Activated CD8-positive, alpha-beta T cell treated with anti-CD3 and anti-CD28 coated beads for 36 hours (primary cell): ENCODE measurements at places on chromosomes 11 and 22. TPM values are rescaled to one million over a fixed set of nuclear protein-coding genes. Genes with fewer than 3 reads are reported as not detected.

The OR4X2 gene
- total RNA-seq = not detected

The C11orf91 gene
- total RNA-seq = not detected

The PRR33 gene
- 0.16 TPM for total RNA-seq

The OR5A2 gene
- total RNA-seq = not detected

The MYBPC3 gene
- total RNA-seq = not detected

The NLRP6 gene
- 3.3 TPM for total RNA-seq

GRCh38 chr22:20218326-20218872 is 49.7 kb downstream of the RTN4R start:
- H3K27me3 ChIP-seq = peaks cover 4% of the 10 kb centered on the region
- no peaks in the 10 kb centered on the region for H3K4me1 ChIP-seq
- H3K4me3 ChIP-seq = no peak overlapping the region
- H3K36me3 ChIP-seq = no peaks in the 10 kb centered on the region
- no peak for DNase-seq
- no peak overlapping the region for H3K27ac ChIP-seq

DNA sequence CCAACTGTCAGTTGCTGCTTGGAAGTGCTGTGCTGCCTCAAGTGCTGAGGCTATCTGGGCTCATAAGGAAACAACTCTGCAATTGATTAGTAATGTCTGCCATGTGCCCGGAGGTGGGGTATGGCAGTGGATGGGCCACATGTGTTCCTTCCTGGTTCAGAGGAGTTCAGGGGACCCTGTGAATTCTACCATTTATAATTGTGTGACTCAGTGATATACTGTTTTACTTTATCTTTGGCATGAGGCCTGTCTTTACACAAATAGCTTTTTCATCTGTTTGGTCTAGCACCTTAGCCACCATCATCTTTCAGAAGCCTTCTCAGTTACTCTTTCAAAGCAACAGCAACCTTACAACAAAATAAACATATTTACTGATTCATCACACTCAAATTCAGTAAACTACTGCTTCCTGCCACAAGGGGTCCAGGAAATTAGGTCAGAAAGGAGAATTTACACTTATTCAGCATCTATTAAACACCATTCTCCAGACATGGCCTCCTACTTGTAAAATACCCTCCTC is 20.9 kb downstream of the DKK3 start:
- no peaks in the 10 kb centered on the region for H3K36me3 ChIP-seq
- no peak overlapping the region for H3K4me3 ChIP-seq
- peaks cover 3% of the 10 kb centered on the region for H3K27me3 ChIP-seq
- H3K4me1 ChIP-seq = peaks cover 6% of the 10 kb centered on the region

DNA sequence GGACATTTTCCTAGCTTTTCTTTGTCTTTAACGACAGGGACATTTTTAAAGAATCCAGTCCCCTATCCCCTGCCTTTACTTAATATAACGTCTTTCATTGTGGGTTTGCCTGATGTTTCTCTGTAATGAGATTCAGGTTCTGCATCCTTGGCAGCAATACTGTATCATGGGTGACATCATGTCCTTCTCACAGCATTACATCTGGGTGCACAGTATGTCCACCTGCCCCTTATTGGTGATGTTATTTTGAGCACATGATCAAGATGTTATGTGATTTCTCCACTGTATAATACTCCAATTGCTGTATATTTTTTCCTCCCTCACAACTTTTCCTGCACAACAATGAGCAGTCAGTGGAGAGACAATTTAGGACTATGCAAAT is 9.7 kb upstream of the STK33 start:
- H3K4me3 ChIP-seq = no peak overlapping the region
- H3K4me1 ChIP-seq = no peaks in the 10 kb centered on the region
- no peak for DNase-seq
- H3K27me3 ChIP-seq = peaks cover 18% of the 10 kb centered on the region
- H3K27ac ChIP-seq = no peak overlapping the region
- no peaks in the 10 kb centered on the region for H3K36me3 ChIP-seq

DNA sequence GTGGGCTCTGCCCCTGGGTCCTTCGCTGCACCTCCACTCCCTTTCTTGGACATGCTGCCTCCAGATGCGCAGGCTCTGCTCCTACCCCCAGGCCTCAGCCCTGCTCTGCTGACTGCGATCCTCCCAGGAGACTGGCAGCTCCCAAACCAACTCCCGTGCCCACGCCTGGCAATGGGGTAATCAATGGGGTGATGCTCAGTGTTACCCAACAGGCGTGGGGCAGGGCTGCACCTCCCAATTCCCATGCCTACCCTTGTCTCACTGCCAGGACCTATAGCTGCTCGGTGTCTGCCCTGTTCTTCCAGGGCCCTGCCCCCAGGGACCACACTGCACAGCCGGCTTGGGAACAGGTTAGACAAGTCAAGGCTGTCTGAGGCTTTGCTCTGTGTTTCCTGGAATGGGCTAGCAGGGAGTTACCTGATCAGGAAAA is at the start of gene ALDH3B2:
ALDH3B2 (minus strand) TSS at position 182 of the 430 bp plus-strand sequence. CDS start 7,688 bp downstream, outside the sequence.
- DNase-seq = no peak
- H3K36me3 ChIP-seq = no peaks in the 10 kb centered on the region
- H3K4me1 ChIP-seq = no peaks in the 10 kb centered on the region
- no peak within 1 kb of the TSS for H3K27ac ChIP-seq

DNA sequence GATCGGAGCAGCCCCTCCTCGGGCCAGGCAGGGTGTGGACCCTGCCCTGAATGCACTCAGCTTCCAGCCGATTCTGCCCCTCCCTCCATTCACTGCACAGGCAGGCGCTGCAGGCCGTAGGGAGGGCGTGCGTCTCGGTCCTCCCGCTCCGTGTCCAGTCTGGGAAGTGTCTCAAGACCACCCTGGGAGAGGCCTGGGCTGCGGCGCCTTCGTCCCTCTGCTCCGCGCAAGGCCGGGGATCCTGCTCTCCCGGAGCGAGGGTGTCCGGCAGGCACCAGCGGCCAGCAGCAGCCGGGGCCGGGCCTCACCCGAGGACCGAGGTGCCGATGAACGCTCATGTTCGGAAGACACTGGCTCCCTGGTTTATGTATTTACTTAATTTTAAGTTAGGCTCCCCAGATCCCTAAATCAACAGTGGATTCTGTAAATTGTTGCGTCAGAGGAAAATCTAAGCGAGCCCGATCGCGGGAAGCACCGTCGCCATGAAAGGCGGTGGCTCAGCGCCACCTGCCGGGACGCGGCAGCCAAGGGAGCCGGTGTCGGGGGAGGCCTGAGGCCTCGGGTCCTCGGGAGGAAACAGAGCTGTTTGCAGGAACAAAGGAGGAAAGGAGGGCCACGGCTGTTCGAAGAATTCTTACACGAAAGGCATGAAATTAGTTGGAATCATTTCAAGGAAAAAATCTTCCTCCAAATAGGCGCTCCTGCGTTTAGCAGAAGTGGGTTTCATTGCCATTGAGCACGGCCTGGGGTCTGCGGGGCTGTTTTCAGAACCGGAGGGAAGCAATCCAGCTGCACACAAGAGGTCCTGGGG is 195.3 kb downstream of the BRD1 start:
- no peak overlapping the region for H3K4me3 ChIP-seq
- no peaks in the 10 kb centered on the region for H3K27me3 ChIP-seq
- H3K36me3 ChIP-seq = no peaks in the 10 kb centered on the region
- DNase-seq = peak; percentile 35
- H3K4me1 ChIP-seq = no peaks in the 10 kb centered on the region

GRCh38 chr22:45594123-45594941 is 77.3 kb upstream of the ATXN10 start:
- peaks cover 4% of the 10 kb centered on the region for H3K27me3 ChIP-seq
- no peaks in the 10 kb centered on the region for H3K4me1 ChIP-seq
- no peaks in the 10 kb centered on the region for H3K36me3 ChIP-seq
- no peak for DNase-seq
- no peak overlapping the region for H3K27ac ChIP-seq

- peaks cover 32% of the 10 kb centered on the region for H3K27me3 ChIP-seq
- no peak for DNase-seq
- no peaks in the 10 kb centered on the region for H3K36me3 ChIP-seq
- peaks cover 4% of the 10 kb centered on the region for H3K4me1 ChIP-seq
- H3K4me3 ChIP-seq = no peak overlapping the region
Observed at GRCh38 chr11:134417871-134418840, 6.1 kb upstream of the B3GAT1 start.

- no peak for DNase-seq
- no peak overlapping the region for H3K4me3 ChIP-seq
- no peaks in the 10 kb centered on the region for H3K4me1 ChIP-seq
- no peaks in the 10 kb centered on the region for H3K36me3 ChIP-seq
Observed at GRCh38 chr11:125376117-125376516, 119.9 kb downstream of the FEZ1 start.

GRCh38 chr22:45582955-45583320 is 80.3 kb downstream of the FBLN1 start:
- no peaks in the 10 kb centered on the region for H3K36me3 ChIP-seq
- H3K27me3 ChIP-seq = peaks cover under 1% of the 10 kb centered on the region
- H3K4me1 ChIP-seq = peaks cover 5% of the 10 kb centered on the region
- H3K27ac ChIP-seq = no peak overlapping the region
- H3K4me3 ChIP-seq = no peak overlapping the region

DNA sequence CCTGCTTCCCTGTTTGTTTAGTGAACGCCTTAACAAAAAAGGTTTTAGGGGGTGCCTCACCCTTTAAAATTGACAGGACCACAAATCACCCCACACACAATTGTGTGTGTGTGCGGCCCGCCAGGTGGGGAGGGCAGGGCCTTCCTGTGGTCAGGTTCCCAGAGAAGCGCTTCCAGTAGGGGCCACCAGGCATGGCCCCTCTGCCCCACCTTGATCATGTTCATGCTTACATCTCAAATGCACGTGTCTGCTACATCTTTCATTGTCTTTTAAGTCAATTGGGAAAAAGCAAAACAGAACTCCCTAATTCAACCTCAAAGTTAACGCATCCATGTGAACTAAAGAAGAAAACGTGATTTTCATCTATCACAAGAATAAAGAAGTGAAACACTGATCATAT is 1335.3 kb downstream of the TBC1D22A start:
- no peak overlapping the region for H3K4me3 ChIP-seq
- peak overlapping the region; percentile 90 for H3K27ac ChIP-seq
- peaks cover 28% of the 10 kb centered on the region for H3K4me1 ChIP-seq
- H3K27me3 ChIP-seq = no peaks in the 10 kb centered on the region
- no peak for DNase-seq

- H3K27ac ChIP-seq = no peak overlapping the region
- no peak for DNase-seq
Observed at GRCh38 chr22:47197773-47198500, 435.5 kb downstream of the TBC1D22A start.
